Hematopoietic multipotent progenitor cell treated with erythropoietin and hydrocortisone succinate and interleukin-3 and kit ligand, for 8 days (in vitro differentiated cells): ENCODE measurements at places on chromosomes 1 and 21.

- DNase-seq, result no peak
Observed at GRCh38 chr1:235885655-235886262, 19.1 kb upstream of the LYST start.

- no peak for DNase-seq
Observed at GRCh38 chr1:185534801-185535200, 199.4 kb upstream of the HMCN1 start.

DNA sequence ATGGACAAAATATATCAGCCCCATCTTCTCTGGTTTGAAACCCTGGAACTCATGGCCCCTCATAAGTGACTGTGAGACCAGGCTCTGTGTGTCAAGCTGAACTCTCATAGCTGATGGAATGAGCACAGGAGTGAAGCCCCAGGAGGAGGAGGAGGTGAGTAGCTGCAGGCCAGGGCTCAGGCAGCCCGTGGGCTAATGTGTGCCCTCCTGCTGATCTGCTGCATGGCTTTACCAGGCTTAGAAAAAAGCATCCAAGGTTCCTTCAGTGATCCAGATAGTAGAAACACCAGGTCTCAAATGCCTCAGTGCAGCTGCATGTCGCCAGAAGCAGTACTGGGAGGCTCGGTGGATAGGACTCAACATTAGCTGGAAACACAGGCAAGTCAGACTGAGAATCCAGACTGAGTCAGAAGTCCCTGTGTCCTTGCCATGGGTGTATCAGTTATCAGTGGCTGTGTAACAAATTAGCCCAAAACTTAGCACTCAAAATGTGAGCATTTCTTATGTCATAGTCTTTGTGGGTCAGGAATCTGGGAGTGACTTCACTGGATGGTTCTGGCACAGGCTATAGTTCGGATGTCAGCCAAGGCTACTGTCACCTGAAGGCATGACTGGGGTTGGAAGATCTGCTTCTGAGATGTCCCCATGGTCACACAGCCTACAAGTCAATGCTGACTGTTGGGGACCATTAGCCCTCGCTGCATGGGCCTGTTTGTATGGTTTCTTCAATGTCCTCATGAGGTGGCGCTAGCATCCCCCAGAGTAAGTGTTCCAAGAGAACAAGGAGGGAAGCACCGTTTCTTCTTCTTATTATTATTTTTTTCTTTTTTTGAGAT is 255.4 kb upstream of the IRF2BP2 start:
- DNase-seq, result no peak

DNA sequence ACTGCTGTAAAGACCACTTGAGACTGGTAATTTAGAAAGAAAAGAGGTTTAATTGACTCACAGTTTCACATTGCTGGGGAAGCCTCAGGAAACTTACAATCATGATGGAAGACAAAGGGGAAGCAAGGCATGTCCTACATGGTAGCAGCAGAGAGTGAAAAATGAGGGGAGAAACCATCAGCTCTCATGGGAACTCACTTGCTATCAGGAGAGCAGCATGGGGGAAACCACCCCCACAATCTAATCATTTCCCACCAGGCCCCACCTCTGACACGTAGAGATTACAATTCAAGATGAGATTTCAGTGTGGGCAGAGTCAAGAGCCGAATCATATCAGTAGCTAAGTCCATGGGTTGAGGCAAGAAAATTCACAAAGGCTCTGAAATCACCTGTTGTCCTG is 23.8 kb upstream of the LYPD8 start:
- DNase-seq, result peak; percentile 43

DNA sequence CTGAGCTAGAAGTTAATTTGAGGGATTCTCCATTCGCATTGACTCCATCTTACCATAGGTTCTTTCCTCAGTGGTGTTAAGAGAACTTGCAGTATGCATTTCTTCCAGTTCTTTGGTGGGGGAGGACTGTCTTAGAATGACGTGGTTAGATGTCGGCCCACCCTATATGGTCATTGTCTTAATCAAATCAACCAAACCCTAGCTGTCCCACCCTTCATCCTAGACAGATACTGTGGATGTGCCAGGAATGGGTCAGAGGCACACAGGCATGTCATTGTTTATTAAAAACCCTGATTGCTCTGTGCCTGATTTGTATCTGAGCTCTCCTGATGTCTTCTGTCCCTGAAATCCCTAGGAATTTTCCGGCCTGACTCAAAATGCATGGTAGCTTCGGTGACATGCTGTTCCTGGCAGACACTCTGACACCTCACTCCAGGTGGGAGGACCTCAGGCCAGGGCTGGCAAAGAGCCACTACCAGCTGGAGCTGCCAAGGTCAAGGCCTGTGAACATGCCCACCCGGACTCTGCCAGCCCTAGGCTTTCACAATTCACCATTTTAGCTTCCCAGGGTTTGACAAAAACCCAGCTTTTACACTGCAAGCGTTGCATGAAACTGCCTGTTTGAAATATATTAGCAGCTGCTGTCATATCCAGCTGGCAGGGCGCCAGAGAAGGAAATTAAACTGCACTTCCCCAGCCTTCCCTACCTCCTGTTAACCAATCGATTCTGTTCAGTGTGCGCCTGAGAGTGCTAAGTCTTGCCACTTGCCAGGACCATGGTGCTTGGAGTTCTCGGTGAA is 134.0 kb downstream of the FAM78B start:
- no peak for DNase-seq

GRCh38 chr1:48035371-48036141 is 38.4 kb upstream of the TRABD2B start:
- no peak for DNase-seq

DNA sequence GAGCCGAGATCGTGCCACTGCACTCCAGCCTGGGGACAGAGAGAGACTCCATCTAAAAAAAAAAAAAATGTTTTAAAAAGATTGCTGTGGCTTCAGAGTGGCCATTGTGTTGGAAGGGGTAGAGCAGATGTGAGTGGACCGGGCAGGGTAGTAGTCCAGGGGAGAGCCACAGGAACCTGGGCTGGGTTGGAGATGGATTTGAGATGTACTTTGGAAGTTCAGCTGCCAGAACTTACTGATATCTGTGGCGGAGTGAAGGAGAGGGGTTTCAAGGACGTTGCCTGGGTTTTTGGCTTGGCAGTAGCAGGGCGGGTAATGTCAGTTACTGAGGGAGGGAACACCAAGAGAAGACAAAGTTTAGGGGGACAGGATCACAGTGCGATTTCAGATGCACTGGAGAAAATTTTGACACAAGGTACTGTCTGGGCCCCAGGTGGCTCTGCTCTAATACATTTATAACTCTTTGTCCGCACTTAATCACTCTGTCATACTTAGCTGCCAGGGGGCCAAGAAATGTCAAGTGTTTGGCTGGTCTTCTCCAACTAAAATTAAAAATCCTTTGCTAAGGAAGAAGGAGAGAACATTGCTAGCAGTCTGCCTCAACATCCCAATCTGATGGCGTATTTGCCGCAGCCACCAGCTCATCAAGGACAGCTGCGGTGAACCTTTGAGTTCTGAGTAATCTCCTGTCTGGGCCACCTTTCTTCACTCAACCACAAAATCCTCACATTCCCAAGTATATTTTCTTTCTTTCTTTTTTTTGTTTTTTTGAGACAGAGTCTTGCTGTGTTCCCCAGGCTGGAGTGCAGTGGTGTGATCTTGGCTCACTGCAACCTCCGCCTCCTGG is 9.6 kb downstream of the EPHX1 start:
- no peak for DNase-seq

GRCh38 chr1:199733125-199733524 is 294.4 kb upstream of the NR5A2 start:
- no peak for DNase-seq

DNA sequence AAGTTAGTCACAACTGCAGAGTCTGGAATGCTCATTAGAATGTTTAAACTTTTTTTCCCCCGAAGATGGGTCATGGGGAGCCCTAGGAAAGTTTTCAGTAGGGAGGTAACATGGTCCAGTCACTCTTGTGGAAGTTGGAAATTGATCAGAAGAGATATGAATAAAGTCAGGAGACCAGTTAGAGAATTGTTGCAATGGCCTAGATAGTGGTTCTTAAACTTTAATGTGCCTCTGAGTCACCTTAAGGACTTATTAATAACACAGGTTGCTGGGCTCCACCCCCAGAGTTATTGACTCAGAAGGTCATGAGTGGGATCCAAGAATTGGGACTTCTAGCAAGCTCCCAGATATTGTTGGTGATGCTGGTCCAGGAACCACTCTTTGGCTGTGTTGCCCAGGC is 3.2 kb upstream of the TFAP2E start:
- DNase-seq, result no peak

DNA sequence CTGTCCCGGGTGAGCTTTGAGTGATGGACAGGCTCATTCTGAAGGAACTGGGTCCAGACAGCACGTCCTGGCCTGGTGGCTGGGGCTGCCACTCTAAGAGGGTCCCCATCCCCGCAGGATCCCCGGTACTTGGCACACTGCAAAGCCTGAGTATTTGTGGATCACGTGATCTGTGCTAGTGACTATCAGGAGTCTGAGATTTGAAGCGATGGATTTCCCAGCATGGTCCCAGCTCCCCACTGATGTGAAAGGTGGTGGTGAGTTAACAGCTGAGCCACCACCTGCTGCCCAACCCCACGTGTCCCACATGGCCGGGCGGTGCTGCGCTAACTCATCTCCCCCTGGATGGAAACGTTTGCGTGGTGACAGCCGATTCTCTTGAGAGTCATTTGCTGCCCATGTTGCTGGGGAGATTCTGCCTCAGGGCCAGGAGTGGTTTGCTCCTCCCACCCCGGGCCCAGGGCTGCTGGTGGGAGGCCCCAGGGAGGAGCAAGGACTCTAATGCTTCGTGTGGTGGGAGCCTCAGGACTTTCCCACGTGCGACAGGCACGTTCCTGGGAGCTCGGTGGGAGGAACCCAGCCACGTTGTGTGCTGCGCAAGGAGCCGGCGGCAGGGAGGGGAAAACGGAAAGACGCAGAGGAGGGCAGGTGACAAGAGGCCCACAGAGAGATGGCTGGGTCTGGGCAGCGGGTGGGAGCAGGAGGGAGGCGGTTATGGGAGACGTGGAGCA is 15.1 kb downstream of the FAAP20 start:
- no peak for DNase-seq
